ENCODE measurements at places on chromosomes 13 and 19.
A peak's percentile ranks its signal among the peaks of the same experiment; 100 is the strongest.

DNA sequence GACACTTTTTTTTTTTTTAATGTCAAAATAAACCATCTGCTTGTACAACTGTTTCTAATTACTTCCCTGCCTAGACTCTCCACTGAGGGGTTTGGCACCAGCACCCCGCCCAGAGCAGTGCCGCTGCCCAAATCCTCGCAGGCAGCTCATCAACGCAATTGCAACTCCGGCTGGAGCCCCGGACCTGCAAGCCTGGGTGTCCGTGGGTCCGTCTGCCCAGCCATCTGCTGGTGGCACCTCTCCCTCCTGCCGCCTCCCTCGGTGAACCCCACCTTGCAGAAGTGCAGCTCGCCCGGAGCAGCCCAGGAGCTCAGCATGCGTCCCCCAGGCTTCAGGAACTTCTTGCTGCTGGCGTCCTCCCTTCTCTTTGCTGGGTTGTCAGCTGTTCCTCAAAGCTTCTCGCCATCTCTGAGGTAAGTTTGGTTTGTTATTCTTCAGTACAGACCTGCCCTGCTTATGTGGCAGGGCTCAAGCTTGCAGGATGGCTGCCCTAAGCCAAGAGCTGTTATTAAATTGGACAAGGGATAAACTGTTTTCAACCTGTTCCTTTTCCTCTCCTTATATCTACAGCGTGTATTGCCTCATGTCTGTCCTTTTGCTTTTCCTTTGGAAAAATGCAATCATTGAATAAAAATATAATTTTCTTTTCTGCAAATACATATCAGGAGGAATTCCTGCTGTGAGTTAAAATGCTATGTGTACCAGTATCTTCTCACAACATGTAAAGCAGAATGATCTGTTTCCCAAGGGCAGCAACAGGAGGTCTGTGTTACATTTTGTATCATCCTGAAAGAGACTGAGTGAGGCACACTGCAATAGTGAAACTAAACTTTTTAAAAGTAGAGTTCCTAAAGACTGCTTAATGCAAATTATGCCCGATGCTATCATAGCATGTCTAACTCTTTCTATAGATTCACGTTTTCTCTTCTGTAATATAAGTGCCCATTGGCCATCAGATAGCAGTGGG lies at the start of gene ITGBL1:
Gene ITGBL1, plus strand, starts transcription at position 157 of the 967 bp plus-strand sequence. Its CDS starts 159 bp downstream, at position 316.
- no peak for DNase-seq

DNA sequence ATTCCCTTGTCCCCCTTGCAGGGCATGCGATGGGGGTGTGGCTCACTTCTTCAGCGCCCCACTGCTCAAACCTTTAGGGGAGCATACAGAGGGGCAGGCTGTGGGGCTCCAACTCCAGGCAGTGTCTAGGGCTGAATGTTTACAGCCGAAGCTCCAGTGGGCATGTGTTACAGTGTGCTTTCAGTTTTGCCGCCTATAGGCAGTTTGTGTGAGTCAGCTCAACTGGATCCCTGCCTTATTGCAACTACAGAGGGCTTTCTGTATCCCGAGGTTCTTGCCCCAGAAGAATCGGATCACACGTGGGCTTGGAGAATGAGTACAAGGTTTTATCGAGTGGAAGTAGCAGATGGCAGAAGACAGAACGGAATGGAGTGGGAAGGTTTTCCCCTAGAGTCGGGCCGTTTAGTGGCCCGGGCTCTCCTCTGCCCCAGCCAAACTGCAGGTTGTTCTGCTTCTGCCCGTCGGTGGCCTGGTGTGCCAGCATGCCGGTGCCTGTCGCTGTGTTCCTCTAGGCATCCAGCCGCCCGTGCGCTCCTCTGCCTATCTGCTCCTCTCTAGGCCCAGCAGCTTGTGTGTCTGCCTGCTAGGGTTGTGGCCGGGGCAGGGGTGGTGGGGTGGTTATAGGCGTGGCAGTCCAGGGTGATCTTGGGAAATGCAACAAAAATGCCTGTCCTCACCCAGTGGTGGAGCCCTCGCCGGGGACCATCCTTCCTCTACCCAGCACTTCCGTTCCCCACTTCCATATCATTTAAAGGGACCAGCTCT lies 435.9 kb upstream of the SGCG start:
- no peak for DNase-seq

DNA sequence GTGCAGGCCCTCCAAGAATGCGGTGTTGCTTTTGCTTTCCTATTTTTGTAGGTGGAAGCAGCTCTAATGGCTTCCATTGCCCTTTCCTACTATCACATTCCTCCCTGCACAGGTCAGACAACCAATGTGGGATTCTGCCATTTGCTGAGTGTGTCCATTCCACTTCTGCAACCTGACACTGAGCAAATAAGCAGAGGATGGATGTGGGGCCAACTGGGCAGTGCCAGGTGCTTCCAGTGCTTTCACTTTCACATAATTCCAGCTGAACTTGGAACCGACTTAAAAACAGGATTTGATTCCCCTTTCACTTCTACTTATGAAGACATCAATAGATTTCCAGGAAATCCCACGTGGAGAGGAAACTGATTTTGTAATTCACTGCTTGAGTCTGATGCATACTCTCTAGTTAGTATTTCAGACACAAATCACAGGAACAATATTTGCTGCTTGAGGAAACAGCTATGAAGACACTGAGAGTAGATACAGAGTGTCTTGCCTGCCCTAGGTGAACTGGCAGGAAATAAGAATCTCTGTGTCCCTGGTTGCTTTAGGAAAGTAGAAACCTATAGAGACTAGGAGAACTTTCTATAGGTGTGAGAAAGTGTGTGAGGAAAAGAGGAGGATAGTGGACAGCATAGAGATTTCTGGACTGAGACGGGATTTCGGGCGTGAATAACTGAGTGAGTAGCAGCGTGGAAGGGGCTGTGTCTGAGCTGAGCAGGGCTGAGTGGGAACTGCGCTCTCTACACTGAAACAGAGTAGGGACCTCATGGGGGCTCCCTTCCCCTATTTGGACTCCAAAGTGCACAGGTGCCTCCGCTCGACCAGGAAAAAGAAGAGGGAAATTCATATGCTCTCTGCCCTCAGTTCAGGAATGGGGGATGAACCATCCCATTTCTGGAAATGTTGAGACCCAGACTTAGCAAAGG lies 22.5 kb downstream of the LGALS16 start:
- DNase-seq = no peak

- DNase-seq = no peak
These were observed 2.5 kb downstream of the MYBPC2 start for GRCh38 chr19:50435221-50435620.

GRCh38 chr13:113967206-113967720 lies 6.6 kb downstream of the C13orf46 start:
- DNase-seq = no peak

DNA sequence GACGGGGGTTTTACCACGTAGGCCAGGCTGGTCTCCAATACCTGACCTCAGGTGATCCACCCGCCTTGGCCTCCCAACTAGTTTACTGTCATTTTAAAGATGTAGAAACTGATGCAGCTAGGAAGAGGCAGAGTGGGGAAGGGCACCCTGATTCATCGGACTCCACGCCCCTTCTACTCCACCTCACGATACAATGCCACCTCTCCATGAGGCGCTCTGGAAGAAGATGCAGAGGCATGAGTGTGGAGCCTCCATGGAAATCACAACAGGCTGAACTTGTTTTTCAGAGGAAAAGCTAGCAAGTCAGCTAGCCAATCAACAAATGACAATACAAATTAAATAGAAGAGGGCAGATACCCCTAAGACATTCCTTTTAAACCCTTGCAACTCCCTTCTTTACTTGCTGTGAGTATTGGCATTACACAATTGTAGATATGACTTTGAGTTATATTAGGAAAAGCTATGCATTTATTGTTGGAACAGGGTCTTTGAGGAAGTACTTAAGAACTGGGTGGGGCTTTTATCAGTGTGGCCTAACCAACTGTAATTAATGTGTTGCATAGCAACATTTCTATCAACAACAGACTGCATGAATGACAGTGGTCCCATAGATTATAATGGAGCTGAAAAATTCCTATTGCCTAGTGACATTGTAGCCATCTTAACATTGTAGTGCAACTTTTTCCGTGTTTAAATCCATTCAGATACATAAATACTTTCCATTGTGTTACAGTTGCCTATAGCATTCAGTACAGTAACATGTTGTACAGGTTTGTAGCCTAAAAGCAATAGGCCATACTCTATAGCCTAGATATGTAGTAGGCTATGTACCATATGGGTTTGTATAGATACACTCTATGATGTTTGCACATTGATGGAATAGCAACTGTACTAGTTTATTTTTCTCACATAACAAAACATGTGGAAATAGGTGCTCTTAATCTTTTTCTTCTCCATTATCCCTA lies 17.6 kb downstream of the WDFY2 start:
- no peak for DNase-seq

DNA sequence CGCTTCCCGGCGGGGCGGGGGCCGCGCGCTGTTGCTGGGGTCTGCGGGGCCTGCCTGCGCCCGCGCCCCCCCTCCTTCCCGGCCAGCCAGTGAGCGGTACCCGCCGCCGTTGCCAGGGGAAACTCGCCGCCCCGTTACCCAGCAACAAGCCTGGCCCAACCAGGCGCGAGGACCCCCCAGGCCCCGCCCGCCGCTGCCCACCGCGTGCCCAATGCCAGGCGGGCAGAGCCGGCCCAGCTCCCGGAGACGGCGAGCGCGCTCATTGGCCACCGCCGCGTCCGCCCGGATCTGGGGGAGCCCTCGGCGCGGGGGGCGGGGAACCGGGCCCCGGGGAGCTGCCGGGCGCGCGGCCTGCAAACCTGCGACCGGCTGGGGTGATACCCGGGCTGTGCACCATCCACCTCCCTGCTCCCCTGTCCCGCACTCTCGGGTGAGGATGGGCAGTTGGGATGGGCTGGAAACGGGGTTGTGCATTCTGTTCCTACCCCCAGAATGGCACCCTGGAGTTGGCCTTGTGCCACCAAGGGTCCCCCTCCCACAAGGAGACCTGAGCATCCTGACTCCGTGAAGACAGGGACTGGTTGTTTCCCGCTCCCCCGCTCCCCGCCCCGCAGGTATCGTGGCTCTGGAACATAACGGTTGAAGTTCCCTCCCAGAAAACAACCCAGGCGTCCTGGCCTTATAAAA lies 8.8 kb upstream of the BBC3 start:
- peak; percentile 71 for DNase-seq

GRCh38 chr13:50675651-50676050 lies 167.8 kb downstream of the DLEU7 start:
- no peak for DNase-seq

DNA sequence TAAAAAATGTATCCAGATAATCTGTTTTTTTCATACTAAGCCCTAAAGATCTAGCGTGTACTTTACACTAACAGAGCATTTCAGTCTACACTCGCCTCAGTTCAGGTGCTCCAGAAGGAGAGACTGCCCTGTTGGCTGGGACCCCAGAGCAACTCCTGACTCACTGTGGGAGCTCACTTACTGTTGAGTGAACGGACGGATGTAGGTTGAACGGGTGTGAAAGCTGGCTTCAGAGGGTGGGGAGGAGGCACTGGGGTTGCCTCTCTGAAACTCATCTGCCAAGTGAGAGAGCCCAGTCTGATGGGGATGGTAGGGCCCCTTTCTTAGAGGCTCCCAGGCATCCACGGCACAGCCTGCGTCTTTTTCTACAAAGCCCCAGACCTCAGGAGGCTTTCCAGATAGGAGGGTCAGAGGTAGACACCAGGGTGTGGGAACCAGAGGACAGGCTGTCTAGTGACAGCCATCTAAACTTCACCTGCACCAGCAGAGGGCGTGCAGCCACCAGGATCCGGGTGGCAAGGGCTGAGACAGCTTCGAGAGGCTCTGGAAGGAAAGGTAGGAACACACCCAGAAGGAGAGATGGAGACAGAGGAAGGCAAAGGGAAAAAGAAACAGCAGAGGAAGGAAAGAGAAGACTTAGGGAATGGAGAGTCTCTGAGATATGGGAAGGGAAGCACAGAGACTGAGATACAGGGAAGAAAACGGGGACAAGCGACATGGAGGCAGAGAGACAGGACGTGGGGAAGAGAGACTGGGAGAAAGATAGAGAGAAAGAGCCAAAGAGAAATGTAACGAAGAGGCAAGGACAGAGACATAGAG lies 3.7 kb downstream of the KASH5 start:
- DNase-seq = peak; percentile 82

GRCh38 chr13:24663586-24663985 lies 16.6 kb upstream of the ATP12A start:
- no peak for DNase-seq

DNA sequence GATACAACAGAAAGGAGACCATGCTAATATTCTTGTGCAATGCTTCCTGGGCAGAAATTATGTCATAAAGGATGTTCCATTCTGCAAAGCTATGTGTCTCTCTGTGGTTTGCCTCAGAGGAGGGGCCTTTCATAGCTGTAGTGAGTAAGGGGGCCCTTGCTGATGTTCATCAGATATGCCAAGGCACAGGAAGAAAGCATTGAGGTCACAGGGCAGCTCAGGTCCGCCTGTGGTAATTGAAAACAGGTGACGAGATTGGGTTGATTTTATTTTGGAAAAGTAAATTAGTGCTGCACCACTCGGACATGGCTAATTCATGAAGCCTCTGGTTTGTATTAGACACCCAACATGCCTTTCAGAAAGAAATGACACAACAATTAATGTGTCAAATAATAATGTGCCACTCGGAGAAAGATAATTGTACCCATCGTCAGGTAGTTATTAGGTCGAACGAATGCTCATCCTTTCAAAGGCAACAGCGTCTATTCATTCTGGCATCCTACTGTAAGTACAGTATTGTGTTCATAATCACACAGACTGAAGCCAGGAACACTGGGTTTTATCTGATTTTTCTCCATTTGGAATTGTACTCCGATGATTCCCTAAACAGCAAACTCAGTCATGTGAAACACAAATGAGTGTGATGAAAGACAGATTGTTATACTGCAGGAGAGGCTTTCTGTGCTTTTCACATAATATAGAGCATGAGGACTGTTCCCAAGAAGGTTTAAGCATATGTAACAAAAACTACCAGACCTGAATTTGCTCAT lies 421.6 kb upstream of the KLF12 start:
- DNase-seq = no peak

DNA sequence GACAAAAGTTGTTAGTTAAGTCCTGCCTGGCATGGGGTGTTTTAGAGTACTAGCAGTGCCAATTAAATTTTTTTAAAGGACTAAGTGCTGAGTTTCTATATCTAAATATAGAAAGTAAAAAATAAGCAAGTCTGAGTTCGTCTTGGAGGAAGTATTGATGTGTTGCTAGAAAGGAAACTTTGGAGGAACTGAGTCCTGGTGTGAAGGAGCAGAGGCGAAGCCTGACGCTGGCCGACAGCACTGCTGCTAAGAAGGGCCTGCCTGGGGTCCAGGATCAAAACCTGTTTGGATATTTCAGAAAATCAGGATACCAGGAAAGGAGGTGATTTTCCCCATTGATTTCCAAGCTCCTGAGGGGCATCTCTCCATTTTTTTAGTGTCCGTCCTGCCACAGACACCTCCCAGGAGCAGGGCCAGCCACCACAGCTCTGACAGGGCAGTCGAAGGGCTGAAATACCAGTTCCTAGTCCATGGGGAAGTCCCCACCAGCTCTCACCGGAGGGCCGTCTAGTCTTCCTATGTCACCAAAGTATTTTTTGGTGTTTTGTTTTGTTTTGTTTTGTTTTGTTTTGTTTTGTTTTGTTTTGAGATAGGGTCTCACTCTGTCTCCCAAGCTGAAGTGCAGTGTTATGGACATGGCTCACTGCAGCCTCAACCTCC lies 38.2 kb upstream of the NPAS1 start:
- no peak for DNase-seq

DNA sequence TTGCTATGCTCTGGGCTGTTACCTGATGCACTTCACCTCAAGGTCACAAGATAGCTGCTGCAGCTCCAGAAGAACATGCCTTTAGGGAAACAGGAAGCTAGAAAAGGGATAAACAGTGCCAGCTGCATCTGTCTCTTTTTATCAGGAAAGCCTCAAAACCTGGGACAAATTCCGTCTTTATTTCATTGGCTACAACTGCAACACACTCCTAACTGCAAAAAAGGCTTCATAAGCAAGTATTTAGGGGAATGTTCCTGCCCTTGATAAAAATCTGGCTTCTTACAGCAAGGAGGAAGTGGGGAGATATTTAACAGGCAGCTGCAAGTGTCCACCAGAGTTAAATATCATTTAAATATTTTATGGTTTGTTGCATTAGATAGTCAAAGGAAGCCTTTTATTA lies 34.2 kb upstream of the SERTM1 start:
- DNase-seq = no peak
